ENCODE measurements at places on chromosomes 3 and 15.
A peak's percentile ranks its signal among the peaks of the same experiment; 100 is the strongest.

- DNase-seq, result no peak
Measured at GRCh38 chr3:52406791-52407510, 38.0 kb downstream of the SEMA3G start.

- DNase-seq, result peak; percentile 44
Measured at GRCh38 chr3:170953229-170953628, 44.8 kb upstream of the EIF5A2 start.

DNA sequence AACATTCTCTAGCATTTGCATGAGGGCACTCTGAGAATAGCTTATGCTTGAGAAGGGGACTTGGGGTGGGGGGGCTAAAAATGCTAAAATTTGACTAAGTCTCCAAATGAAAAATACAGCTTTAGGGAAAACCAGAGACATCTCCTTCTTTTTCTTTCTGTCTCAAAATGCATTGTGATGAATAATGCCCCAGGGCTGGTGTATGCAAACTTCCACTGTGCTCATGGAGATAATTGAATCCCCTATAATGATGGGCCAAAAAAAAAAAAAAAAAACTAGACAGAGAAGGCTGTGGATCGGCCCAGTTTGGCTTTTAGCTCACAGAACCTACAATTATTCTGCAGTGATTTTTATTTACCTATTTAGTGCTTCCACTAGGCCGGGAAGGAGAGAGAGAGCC is 147.9 kb upstream of the RORA start:
- DNase-seq, result no peak

DNA sequence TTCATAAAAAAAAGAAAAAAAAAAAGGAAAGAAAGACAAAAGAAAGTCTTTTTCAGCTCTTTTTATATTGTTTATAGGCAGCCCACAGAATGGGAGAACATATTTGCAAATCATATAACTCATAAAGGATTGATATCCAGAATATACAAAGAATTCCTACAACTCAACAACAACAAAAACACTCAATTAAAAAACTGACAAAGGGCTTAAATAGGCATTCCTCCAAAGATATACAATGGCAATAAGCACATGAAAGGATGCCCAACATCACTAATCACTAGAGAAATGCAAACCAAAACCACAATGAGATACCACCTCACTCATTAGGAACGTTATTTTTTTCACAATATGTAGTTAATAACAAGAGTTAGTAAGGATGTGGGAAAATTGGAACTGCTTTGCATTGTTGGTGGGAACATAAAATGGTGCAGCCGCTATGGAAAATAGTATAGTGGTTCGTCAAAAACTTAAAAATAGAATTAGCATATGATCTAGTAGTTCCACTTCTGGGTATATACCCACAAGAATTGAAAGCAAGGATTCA is 54.2 kb upstream of the CMTM8 start:
- no peak for DNase-seq

DNA sequence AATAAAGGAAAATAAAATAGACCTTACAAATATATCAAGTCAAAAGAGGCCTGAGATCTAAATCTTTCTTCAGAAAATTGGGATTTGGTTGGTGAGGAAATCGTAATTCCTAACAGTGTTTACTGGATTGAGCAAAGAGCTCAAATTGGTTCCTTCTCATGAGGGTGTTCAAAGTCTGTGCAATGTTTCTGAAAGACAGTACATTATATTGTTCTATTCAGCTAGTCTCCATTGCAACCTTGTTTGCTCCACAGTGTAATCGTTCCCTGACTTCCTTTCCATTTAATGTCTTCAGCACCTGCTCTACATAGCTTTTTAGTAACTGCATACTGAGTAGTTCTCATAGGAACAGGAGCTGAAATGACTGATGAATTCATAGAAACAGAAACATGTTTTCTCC is 326.8 kb downstream of the SUCLG2 start:
- no peak for DNase-seq

DNA sequence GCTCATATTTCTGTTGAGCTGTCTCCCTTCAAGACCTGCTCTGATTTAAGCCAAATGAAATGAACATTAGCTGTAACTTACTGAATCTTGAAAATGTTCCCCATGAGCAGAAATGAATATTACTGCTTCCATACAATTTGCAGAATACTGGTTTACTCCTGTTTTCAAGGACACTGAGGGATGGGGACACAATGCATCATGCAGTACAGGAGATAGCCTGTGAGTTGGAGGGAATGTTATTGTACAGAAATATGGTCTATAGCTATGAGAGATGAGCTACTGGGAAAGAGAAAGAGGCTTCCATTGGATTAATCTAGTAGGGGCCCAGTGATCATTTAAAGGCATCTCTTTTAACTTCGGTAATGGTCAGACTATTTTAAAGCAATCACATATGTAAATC is 798.2 kb downstream of the GRM7 start:
- DNase-seq, result no peak

DNA sequence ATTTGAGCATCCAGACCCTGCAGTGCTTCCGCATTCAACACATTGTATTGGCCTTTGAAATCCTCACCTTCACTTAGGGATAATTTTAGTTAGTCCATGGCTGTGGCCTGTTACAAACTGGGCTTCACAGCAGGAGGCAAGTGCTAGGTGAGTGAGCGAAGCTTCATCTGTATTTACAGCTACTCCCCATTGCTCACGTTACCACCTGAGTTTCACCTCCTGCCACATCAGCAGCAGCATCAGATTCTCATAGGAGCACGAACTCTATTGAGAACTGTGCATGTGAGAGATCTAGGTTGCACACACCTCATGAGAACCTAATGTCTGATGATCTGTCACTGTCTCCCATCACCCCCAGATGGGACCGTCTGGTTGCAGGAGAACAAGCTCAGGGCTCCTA is 222.1 kb upstream of the NR2F2 start:
- DNase-seq, result no peak

DNA sequence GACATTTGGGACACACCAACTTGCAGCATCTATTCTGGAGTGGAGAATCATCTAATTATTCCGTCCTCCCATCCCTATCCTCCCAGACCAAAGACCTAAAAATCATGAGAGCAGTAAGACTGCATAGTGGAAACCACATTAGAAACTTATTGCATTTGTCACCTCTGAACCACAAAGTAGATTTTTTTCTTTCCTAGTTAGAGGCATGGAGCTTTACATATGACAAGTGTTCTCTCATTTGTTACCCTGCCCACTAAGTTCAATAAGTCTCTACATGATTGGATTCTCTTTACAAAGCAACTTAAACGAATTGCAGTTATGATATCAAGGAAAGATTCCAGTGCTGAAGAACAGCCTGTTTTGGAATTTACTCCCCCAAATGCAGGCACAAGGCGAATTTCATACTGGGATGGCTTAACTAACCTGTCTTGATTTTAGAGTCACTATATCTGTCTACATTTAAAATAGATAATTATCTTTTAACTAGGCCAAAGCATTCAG is 42.3 kb upstream of the LRRFIP2 start:
- DNase-seq, result no peak

DNA sequence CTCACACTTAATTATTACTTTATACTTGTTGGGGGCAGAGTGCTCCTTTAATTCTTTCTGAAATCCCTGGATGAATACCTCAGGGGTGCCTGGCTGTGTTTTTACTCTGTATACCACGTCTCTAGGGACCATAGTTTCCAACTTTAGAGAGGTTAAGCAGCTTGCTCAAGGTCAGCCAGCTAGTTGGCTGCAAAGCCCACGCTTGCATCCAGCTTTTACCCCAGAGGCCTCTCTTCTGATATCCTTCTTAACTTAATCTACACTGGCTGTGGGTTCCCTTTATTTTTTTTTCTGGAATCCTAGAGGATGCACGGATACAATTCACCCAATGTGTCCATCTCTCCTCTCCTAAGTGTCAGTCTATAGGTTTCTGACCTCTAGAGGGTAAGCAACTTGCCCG is 1.4 kb downstream of the PDZRN3 start:
- no peak for DNase-seq

GRCh38 chr3:172648747-172649146 is 62.1 kb downstream of the NCEH1 start:
- DNase-seq, result no peak

- no peak for DNase-seq
Measured at GRCh38 chr3:180011927-180012326, 24.8 kb downstream of the PEX5L start.

DNA sequence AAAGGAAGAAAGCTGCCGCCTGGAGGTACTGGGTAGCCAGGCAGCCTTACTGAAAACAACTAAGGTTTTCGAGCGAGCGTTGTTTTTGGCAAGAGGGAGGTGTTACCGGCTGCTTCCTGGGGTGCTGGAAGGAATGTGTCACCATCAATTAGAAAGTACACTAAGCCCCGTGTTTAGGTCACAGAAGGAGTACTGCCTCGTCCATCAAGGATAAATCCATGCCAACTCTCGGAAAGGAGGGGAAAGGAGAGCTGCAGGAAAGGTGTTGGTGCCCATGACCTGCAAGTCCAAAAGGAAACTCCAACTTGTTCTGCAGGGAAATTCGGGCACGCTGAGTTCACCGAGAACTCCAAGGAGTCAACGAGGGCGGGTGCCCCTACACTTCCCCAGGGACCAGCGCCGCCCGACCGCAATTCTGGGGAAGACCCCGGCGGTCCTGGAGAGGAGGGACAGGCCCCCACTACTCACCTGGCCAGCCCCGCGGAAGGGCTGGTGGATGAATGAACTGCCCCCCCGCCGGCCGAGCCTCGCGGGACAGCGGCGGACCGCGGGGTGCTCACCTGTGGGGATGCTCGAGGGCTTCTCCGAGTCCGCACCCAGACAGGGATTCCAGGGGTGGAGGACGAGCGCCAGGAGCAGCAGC is 542 bp downstream of the PLOD2 start:
- DNase-seq, result peak; percentile 72

DNA sequence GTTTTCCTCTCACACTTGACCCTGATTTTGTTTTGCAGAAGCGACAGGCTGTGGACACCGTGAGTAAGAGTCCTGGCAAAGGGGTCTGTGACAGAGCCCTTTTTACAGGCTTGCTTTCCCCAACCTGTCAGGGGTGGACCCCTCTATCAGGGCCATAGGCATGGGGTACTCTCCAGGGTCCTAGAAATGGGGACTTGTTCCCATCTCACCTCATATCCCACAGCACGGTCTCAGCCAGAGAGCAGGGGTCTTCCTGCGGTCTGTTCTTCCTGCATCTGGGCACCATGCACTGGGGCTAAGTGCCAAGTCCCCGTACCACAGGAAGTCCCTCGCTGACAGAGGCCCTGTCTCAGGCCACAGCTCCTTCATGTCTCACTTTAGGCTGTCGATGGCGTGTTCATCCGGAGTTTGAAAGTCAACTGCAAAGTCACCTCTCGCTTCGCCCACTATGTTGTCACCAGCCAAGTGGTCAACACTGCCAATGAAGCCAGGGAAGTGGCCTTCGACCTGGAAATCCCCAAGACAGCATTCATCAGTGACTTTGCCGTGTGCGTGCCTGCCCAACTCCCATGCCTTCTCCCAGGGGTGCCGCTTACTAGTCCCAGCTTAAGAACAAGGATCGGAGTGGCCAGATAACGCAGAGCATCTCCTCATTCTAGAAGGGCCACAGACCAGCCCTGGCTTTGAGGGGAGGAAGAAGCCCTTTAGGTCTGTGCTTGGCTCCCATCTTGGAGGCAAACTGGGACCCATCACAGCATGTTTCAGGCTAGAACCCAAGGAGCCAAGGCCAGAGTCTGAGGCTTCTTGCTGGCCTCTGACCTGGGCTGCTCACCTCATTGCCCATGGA is 783 bp downstream of the ITIH1 start:
- DNase-seq, result no peak

- DNase-seq, result no peak
Measured at GRCh38 chr3:131957511-131957910, 77.3 kb downstream of the CPNE4 start.

DNA sequence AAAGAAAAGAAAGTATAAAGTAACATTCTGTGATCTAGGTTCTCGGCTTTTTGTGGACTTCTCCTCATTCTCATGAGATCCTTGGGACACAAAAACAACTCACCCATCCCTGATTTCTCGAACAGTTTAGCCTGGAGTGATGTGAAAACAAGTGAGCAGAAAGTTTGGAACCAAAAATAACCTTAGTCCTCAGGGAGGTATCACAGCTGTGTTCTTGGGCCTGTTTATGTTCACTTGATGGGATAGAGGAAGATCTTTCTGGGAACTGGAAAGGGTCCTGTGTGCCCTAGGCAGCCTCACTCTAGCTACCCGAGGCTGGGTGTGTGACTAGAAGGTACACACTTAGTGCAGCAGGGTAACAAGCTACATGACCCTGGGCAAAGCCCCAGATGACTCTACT is 308.8 kb upstream of the PDZRN3 start:
- no peak for DNase-seq

DNA sequence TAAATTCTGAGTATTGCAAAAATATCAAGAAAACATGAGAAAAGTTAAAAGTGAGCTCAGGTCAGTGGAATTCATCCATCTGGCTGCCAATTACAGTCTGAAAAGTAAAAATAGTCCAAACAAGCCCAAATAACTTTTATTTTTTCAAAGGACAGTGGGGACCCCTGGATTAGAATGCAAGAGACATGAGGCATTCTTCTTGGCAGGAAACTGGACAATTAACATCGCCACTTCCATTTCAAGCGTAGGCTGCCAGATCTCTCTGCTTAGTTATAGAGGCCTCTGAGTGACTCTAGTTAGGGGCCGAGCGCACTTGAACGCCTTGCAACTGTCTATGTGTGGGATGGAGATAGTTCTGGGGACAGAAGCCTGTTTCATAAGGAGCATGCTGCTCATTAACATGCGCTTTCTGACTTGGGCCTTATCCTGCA is 189.1 kb downstream of the GHSR start:
- DNase-seq, result peak; percentile 26

- DNase-seq, result no peak
Measured at GRCh38 chr15:48766196-48766595, 44.7 kb downstream of the CEP152 start.

DNA sequence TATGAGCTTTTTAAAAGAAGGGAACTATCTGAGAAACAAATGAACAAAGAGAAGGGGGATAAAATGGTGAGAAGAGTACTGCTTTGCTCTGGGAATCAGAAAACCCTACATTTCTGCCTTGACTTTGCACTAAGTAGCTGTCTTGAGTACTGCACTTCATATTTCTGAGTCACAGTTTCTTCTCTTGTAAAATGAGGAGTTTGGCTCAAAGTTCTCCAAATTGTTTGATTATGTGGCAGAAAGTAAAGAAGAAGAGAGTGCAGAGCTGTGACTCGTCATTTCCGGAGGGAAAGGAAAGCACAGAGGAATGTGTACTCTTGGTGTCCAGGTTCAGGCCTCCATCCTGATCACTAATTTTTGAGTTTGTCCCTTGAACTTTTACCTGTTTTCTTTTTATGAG is 54.7 kb downstream of the TP63 start:
- DNase-seq, result no peak

DNA sequence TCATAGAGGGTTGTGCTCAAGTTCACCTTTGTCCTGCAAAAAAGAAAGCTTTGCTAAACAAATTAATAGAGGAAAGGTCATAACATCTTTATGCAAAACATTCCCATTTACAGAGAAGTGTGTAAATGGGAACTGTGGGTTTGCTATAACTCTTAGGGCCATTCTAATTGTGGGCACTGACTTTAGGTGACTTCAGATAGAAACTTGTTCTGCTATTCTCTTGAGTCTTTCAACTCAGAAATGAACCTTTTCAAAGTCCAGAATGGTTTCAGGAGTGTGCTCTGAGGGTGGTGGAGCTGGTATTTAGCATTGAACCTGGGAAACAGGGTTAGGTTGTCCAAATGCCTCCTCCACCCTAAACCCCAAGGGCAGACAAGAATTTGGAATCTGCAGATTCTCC is 34.0 kb downstream of the SPTSSB start:
- no peak for DNase-seq

All from pons (tissue), 1 donor.